Epithelial cell of umbilical artery (primary cell): ENCODE measurements at places on chromosomes 13 and 19. TPM values are rescaled to one million over a fixed set of nuclear protein-coding genes. Genes with fewer than 3 reads are reported as not detected.

The ELAVL1 gene
- 25.7 and 38.0 TPM in 2 replicates for total RNA-seq

The SLC8A2 gene
- not detected in 2 replicates for total RNA-seq

The ADGRE1 gene
- not detected in 2 replicates for total RNA-seq

The PROZ gene
- total RNA-seq, result not detected in 2 replicates

The SIRT6 gene
- total RNA-seq, result 12.7 and 13.7 TPM in 2 replicates

The VSTM2B gene
- not detected in 2 replicates for total RNA-seq

The DDX49 gene
- total RNA-seq, result 53.9 and 65.8 TPM in 2 replicates

The ERF gene
- total RNA-seq, result 21.1 and 31.9 TPM in 2 replicates
